ENCODE measurements at places on chromosomes 1 and 21. TPM values are rescaled to one million over a fixed set of nuclear protein-coding genes. Genes with fewer than 3 reads are reported as not detected.

The KCNK1 gene
- total RNA-seq, result 4.9 TPM

The F13B gene
- not detected for total RNA-seq

The RGS8 gene
- not detected for total RNA-seq

The SPRR2A gene
- not detected for total RNA-seq

The RHBDL2 gene
- 24.9 TPM for total RNA-seq

The LEFTY1 gene
- total RNA-seq, result 0.55 TPM

The TRPM2 gene
- 10.3 TPM for total RNA-seq

The OR2AK2 gene
- not detected for total RNA-seq

DNA sequence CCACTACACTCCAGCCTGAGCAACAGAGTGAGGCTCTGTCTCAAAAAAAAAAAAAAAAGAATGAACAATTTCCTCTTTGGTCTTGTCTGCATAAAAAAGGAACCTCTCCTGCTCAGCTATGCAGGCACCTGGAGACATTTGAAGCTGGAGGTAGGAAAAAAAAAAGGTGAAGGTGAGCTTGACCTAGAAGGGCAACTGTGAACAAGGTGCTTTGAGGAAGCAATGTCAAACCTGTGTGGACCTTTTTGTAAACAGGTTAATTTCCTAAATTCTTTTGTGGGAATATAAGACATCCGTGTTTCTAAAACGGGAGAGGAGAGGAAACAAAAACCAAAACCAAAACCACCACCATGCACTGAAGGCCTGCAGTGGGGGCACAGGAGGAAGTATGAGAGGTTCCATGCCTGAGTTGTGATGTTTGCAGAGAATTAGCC is 77.5 kb downstream of the SLC45A1 start:
- DNase-seq, result no peak

- DNase-seq, result no peak
Measured at GRCh38 chr21:44078411-44078981, 28.7 kb upstream of the PWP2 start.

- DNase-seq, result no peak
Measured at GRCh38 chr1:40825435-40825788, 36.8 kb downstream of the CITED4 start.

DNA sequence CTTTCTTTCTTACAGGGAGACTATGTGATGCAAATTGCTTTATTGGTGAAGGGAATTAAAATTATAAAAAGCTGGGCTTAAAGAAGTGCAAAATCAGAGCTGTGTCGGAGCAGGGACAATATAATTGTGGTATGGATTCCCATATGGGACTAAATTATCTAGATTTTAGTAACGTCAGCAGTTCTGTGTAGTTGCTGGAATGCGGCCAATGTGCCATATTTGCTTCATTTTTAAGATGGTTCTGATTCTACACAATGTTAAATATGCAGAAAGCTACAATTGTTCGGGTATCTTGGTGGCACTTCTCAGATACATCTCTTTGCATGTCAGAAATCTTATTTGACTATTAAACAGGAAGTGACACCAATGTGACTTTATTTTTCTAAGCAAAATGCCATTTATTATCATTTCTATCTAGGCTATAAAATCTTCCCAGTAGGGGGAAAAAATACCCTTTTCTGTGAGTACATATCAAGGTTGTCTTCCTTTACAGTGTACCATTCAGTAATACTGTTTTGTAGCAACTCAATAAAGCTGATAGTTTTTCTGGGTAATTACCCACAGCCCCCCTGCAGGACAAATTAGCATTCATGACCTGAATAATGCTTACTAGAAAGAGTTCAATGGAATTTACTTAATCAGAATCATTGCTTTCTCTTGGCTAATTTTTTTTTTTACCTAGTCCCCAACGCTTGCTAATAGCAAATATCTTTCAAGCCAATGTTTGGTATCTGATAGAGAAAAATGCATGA is 288.3 kb upstream of the ADGRL2 start:
- DNase-seq, result no peak

GRCh38 chr1:156476501-156477298 is 23.9 kb downstream of the MEF2D start:
- DNase-seq, result no peak

DNA sequence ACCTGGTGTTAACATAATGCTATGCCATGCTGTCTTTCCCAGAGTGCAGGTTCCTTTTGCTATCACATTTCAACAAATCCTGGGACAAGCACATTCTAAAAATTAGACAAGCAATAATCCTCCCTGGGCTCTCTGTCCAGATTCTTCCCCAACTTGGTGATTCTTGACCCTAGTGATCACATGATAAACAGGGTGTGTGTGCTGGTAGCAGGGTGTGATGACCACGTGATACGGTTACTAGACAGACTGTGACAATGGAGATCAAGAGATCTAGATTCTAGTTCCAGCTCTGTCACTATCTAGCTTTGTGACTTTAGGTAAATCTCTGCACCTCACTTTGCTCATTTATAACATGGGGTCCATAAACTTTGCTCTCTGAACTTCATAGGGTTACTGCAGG is 61.9 kb upstream of the HSD17B7 start:
- no peak for DNase-seq

DNA sequence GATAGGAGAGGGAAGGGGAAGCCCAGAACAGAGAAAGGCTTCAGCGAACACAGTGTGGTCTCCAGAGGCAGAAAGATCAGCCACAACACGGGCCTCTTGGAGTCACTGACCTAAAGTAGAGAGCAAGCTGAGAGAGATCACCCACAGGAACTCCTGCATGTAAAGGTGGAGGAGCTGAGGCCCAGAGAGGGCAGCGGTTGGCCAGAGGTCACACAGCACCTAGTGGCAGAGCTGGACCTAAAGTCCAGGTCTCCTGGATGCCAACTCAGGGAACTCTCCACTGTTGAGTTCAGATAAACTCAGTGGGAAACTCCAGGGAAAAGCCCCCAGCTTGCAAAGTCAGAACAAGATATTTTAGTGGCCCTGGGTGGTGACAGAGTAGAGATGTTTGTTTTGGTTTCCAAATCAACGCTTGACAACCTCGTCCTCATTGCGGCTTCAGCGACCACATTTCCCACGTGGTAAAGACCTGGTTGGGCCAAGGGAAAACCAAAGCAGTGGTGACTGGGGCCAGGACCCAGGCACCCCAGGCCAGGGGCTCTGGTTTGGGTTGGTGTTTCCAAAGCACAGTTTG is 4.6 kb downstream of the IFFO2 start:
- DNase-seq, result peak; percentile 69

DNA sequence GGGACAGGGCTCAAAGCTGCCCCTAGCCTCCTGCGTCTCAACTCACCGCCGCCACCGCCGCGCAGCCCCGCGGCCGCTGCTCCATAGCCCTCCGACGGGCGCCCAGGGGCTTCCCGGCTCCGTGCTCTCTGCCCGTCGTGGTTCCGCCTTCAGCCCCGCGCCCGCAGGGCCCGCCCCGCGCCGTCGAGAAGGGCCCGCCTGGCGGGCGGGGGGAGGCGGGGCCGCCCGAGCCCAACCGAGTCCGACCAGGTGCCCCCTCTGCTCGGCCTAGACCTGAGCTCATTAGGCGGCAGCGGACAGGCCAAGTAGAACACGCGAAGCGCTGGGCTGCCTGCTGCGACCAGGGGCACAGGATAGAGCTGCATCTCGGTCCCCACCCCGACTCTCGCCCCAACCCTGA is at the start of gene TNFRSF25:
Gene TNFRSF25, minus strand, starts transcription at position 151 of the 400 bp plus-strand sequence. Its CDS starts 66 bp downstream, at position 85.
- peak; percentile 54 for DNase-seq

DNA sequence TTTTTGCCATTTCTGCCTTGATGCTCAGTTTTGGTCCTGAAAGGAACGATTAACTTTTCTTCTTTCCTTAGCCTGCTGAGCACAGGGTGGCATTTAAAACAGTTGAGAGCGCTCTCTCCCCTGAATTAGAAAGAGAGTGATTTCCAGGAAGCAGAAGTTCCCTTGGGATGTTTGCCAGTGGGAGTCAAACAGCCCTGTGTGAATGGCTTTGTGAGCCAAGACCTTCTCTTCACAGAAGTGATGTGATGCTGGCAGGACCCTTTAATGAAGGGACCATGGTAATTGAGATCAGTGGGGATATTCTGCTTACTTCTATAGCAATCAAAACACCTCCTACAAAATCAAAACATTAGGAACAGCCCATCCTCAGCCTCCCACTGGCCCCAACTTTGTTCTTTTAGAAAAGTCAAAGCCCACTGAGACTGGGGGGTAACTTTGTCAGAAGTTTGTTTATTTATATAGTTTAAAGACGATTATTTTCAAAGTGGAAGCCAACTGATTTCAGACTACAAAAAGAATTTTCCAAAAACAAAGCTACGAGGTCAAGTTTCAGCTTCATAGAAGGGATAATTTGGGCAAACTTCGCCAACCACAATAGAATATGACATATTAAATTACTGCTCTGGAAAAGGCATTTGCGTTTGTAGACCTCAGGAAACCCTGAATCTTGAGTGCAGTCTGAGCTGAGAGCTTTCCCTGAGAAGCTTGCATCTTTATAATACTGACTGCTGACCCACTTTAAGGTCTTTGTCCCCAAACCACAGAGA is 122.7 kb downstream of the GABPA start:
- peak; percentile 41 for DNase-seq

GRCh38 chr1:173276922-173277800 is 70.0 kb upstream of the TNFSF4 start:
- DNase-seq, result no peak

GRCh38 chr1:40692429-40692895 is 958 bp downstream of the NFYC start:
- DNase-seq, result no peak

All from stomach (tissue), 19 donors.